ENCODE measurements at places on chromosomes 1 and 21. TPM values are rescaled to one million over a fixed set of nuclear protein-coding genes. Genes with fewer than 3 reads are reported as not detected.
A peak's percentile ranks its signal among the peaks of the same experiment; 100 is the strongest.

DNA sequence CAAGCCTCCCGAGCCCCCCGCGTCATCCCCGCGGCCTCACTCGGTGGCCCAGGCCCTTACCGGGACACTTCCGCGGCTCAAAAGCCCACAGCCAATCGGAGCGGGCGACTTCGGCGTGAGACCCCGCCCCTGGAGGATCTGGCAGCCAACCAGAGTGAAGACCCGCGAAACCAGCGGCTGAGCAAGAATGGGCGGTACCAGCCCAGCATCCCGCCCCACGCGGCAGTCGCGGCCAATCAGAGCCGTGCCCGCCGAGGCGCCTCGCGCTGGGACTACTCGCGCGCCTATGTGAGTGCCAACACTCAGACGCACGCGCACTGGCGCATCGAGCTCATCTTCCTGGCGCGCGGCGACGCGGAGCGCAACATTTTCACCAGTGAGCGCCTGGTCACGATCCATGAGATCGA is 22.5 kb downstream of the DISP3 start:
- H3K27ac ChIP-seq: no peak overlapping the region
- H3K36me3 ChIP-seq: no peaks in the 10 kb centered on the region
- no peaks in the 10 kb centered on the region for H3K4me1 ChIP-seq

- DNase-seq: no peak
- no peaks in the 10 kb centered on the region for H3K36me3 ChIP-seq
- no peaks in the 10 kb centered on the region for H3K27me3 ChIP-seq
Measured at GRCh38 chr1:175220853-175221556, 28.4 kb upstream of the KIAA0040 start.

GRCh38 chr1:200890818-200891773 is 3.6 kb upstream of the INAVA start:
- peak; percentile 54 for DNase-seq
- H3K4me3 ChIP-seq: peak overlapping the region; percentile 57
- H3K27ac ChIP-seq: peak overlapping the region; percentile 72
- no peaks in the 10 kb centered on the region for H3K27me3 ChIP-seq
- no peaks in the 10 kb centered on the region for H3K36me3 ChIP-seq

DNA sequence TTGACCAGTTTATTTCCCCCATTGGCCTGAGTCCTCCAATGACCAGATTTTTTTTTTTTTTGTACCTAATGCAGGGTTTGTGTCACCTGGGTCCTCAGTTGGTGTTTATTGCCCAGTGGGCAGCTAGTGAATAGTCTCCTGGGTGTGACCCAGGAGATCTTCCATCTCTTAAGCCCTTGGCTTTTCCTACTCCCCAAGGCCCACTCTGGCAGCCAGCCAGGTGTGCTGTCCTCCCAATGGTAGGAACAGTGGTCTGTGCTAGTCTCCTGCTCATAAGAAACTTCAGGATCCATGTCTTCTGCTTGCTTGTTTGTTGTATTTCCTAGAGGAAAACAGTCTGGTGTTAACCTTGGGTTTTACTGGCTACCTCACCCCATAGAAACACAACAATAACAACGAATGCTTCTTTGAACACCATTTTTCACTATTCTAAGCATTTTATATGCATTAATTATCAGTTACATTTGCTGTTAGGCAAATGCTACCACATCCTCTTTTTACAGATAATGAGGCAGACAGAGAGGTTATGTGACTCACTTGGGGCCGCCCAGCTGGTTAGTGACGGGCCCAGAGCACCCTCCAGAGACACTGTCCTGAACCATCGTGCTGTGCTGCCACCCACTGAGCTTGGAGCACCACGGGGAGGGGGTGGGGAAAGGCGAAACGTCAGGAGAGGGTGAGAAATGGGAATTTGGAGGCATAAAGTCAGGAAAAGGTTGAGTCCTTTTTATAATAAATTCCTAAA is 107.5 kb downstream of the HIVEP3 start:
- DNase-seq: no peak
- H3K27ac ChIP-seq: no peak overlapping the region
- H3K36me3 ChIP-seq: no peaks in the 10 kb centered on the region

GRCh38 chr1:168362991-168363390 is 82.3 kb downstream of the TBX19 start:
- H3K4me3 ChIP-seq: no peak overlapping the region
- no peak overlapping the region for H3K27ac ChIP-seq

DNA sequence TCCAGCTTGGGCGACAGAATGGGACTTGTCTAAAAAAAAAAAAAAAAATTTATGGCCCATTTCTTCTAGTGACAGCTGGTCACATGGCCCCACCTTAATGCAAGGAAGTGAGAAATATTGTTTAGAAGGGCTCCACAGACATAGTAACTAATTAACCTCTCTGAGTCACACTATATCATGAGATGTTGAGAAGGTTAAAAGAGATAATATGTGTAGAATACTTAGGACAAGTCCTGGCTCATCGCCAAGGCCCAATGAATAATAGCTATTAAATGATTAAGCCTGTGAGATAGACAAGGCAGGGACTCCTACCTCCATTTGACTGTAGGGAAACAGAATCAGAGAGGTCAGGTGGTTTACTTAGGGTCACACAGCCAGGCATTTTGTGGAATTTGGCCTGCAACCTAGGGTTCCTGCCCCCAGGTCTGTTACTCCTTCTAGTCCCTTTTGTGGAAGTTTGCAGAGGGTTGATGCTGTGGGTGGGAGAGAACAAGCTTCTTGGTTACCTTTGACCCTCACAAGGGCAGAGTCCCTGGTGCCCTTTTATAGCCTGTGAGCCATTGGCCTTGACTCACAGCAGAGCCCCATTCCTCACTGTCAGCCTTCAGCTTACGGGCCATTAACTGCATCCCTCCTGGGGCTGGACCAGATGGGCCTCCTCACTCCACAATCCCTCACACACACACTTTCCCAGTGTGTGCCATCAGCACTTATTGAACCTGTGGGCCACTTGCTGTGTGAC is 48.5 kb downstream of the OPRD1 start:
- H3K4me1 ChIP-seq: no peaks in the 10 kb centered on the region
- H3K27ac ChIP-seq: no peak overlapping the region
- DNase-seq: no peak
- H3K27me3 ChIP-seq: no peaks in the 10 kb centered on the region
- H3K4me3 ChIP-seq: no peak overlapping the region
- no peaks in the 10 kb centered on the region for H3K36me3 ChIP-seq

The SMG7 gene
- total RNA-seq: 54.1 TPM

The MX1 gene
- total RNA-seq: 2.0 TPM

The SLC35D1 gene
- total RNA-seq: 6.1 TPM
